ENCODE measurements at places on chromosomes 5 and 9. TPM values are rescaled to one million over a fixed set of nuclear protein-coding genes. Genes with fewer than 3 reads are reported as not detected.

DNA sequence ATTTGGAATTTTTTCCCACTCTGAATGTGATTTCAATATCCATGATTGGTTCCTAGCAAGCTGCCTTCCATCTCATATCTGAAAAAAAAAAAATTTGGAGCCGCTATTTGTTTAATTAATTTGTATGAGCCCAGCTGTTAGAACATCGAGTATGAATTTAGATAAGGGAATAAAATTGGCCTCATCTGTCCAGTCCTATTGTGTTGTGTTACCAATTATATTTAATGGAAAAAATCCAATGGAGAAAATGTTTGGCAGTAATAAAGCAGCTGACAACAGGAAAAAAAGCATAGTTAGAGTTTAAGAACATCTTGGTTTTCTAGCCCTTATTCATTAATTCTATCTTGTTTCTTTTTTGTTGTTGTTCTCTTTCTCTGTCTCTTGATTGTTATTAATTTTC, 735.6 kb upstream of the RIOK2 start:
- H3K4me3 ChIP-seq, result no peak overlapping the region
- H3K27me3 ChIP-seq, result no peaks in the 10 kb centered on the region
- H3K36me3 ChIP-seq, result no peaks in the 10 kb centered on the region
- DNase-seq, result no peak

DNA sequence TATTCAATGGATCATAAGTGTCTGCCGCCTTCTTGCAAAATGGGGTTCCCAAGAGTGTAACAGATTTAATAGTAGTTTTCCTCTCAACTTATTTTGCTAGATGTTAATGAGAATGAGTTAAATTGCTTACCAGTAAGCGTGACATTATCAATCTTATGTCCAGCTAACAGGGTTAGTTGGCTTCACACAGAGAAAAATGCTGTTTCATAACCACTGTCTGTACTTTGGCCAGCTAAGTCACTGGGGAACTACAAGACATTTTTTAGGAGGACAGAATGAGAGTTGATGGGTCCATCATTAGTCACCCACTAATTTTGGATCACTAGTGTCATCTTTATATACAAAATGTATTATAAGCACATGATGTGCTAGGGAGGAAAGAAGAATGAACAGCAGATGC, 1.4 kb downstream of the CDC37L1 start:
- H3K27ac ChIP-seq, result no peak overlapping the region
- H3K36me3 ChIP-seq, result peaks cover 5% of the 10 kb centered on the region
- no peak for DNase-seq

DNA sequence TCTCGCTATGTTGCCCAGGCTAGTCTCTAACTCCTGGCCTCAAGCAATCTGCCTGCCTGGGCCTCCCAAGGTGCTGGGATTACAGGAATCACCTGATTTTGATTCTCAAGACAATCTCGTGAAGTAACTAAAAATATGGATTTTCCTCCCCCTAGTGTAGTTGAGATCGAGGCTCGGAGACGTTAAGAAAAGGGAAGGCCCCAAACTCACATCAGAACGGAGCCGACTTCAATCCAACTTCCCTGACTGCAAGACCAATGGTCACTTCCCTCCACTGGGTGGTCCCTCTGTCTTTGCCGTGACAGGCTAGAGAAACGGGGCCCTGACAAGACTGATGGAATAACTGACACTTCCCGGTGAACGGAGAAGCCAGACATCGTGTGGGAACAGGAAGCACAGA, 28.3 kb downstream of the BARHL1 start:
- DNase-seq, result no peak
- no peaks in the 10 kb centered on the region for H3K27me3 ChIP-seq
- no peak overlapping the region for H3K27ac ChIP-seq
- H3K4me3 ChIP-seq, result no peak overlapping the region
- no peaks in the 10 kb centered on the region for H3K36me3 ChIP-seq

DNA sequence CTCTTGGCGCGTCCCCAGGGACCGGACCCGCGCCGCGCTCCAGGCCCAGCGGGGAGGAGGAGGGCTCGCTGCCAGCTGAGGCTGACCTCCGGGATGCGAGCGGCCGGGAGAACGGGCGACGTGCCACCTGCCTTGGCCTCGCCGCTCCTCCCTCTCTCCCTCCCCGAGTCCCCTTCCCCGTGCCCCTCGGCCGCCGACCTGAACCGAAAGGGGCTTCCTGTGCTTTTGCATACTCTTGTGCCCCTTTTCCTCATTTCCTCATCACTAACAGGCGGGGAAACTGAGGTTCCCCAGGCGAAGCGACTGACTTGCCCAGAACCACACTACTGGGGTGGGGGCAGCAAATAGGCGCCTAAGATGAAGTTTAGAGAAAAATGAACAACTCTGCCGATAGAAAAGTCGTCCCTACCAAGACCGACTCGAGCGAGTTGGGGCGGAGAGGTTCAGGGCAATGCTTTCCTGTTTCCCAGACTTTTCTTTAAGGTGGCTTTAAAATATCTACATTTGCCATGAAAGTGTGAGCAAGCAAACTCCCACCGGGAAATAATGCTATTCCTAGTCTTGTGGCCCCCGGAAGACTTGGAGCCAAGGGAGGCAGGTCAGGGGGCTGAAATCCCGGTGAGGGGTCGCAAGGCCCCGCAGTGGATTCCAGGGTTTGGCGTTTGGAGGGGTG, 580 bp upstream of the DUSP1 start:
- H3K27me3 ChIP-seq, result no peaks in the 10 kb centered on the region
- peaks cover 6% of the 10 kb centered on the region for H3K36me3 ChIP-seq
- H3K4me3 ChIP-seq, result no peak overlapping the region

- H3K27me3 ChIP-seq, result no peaks in the 10 kb centered on the region
- no peaks in the 10 kb centered on the region for H3K4me1 ChIP-seq
- no peaks in the 10 kb centered on the region for H3K36me3 ChIP-seq
- no peak overlapping the region for H3K27ac ChIP-seq
- DNase-seq, result peak; percentile 56
- peak overlapping the region; percentile 69 for H3K4me3 ChIP-seq
Observed at GRCh38 chr5:6632324-6632887, 438 bp downstream of the NSUN2 start.

GRCh38 chr5:11322133-11322532, 561.1 kb upstream of the DAP start:
- H3K4me1 ChIP-seq, result no peaks in the 10 kb centered on the region
- H3K4me3 ChIP-seq, result no peak overlapping the region
- no peak for DNase-seq

- no peak for DNase-seq
- H3K27me3 ChIP-seq, result no peaks in the 10 kb centered on the region
- H3K4me1 ChIP-seq, result peaks cover 4% of the 10 kb centered on the region
- H3K27ac ChIP-seq, result peak overlapping the region; percentile 37
Observed at GRCh38 chr5:72288924-72289323, 31.1 kb downstream of the MRPS27 start.

DNA sequence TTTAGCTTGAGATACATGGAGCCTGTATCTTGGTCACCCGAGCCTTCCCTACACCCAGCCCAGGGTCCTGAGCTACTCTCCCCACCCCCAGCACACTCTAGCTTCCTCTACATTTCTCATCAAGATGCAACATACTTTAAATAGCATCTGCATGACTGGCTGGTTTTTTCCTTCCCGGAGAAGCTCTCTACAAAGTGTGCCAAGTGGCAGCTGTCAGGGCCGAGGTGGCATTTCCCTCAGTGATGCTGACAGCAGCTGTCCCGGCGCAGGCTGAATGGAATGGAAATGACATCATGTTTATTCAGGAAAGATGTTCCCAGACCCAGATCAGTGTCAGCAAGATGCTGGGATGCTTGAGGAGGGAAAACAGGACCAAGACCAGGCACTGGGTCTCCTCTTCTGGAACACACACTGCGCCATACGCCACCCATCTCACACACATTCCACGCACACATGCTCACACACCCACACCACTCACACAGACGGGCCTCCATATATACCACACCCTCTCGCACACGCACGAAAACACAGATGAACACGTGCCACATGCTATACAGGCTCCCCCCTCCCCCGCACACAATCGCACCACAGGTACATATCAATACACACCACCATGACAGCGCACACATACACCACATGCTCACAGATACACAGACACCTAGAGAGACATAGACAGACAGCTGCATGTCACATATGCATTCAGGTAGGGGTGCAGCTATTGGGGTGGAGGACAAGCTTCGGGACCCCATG, 67.8 kb downstream of the LHX2 start:
- no peaks in the 10 kb centered on the region for H3K36me3 ChIP-seq
- no peak overlapping the region for H3K4me3 ChIP-seq
- H3K27me3 ChIP-seq, result no peaks in the 10 kb centered on the region

DNA sequence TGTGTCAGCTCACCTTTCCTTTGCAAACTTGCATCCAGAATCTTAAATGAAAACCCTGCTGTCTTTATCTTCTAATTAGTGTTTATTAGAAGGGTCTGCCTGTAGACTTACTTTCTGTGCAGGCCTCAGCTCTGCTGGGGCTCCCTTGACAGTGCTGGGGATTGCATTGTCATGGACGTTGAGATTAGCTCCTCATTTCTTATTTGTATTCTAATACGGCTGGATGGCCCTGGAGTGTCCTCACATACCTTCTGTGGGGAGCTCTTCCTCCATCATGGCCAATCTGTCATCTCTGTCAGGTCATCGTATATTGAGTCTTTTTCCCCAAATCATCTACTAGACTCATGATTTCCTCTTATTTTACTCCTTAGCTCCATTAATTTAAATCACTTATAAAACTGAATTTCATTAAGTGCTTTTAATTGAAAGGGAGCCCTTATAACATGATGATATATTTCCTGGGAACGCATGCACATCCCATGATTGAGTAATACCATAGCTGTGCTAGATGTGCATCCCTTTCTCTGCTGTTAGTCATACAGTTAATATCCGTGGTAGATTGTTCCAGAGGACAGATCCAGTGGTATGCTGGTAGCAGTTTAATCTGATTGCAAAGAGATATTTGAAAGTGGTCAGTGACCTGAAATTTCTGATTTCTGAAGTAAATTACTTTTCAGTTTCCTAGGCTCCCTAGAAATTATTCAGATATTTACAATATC, 61.6 kb downstream of the ICE1 start:
- H3K27ac ChIP-seq, result no peak overlapping the region
- DNase-seq, result no peak
- H3K27me3 ChIP-seq, result no peaks in the 10 kb centered on the region
- H3K4me1 ChIP-seq, result no peaks in the 10 kb centered on the region
- no peak overlapping the region for H3K4me3 ChIP-seq

DNA sequence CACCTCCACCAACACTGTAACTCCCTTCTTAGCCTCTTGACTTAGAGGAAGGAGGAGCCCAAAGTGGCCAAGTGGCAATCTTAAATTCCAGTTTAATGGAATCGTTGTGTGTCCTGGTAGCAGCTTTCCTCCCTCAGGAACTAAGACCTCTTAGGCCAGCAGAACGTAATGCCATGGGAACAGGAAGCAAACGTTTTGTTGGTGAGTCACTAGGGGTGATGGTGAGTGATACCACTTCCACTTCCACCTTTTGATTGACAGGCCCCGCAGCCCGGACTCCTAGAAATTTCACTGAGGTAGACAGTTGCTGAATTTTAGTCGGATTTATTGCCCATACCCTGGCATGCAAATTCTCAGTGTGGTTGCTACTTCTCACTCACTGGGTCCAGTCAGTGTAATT, 94.2 kb upstream of the FBN2 start:
- no peaks in the 10 kb centered on the region for H3K4me1 ChIP-seq
- no peak overlapping the region for H3K27ac ChIP-seq
- no peaks in the 10 kb centered on the region for H3K27me3 ChIP-seq

GRCh38 chr5:1481266-1481958, 36.2 kb upstream of the SLC6A3 start:
- no peaks in the 10 kb centered on the region for H3K4me1 ChIP-seq
- no peaks in the 10 kb centered on the region for H3K27me3 ChIP-seq
- H3K4me3 ChIP-seq, result no peak overlapping the region
- no peak overlapping the region for H3K27ac ChIP-seq

DNA sequence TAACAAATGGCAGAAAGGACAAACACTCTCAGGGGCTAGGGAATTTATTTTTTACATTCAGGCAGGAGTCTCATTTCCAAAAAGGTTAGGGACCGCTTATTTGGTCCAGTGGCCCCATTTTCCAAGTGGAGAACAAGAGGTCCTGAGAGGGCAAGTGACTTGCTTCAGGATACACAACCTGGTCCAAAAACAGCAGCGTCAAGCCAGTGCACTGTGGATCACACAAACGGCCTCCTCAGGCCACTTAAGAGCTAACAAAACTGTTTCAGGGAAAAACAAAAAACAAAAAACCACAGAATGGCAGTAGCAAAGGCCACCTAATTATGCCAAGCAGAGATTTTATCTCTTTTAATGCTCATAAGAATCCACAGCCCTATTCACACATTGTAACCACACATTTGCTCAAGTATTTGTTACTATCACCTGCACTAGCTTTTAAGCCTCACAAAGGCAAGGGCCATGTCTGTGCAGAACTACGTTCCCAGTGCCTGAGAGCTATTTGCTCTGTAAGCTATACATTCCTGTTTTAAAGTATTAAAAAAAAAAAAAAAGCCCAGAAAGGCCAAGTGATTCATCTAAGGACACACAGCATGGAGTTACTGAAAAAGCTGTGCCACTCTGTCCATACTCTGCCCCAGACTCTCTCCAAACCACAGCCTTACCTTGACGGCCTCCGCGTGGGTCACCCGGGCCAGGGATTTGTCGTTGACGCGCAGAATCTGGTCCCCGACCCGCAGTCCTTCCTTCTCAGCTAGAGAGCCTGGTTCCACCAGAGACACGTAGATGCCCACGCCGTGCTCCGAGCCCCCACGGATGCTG, 1.5 kb downstream of the WHRN start:
- DNase-seq, result no peak
- no peak overlapping the region for H3K4me3 ChIP-seq
- H3K4me1 ChIP-seq, result no peaks in the 10 kb centered on the region
- no peak overlapping the region for H3K27ac ChIP-seq

DNA sequence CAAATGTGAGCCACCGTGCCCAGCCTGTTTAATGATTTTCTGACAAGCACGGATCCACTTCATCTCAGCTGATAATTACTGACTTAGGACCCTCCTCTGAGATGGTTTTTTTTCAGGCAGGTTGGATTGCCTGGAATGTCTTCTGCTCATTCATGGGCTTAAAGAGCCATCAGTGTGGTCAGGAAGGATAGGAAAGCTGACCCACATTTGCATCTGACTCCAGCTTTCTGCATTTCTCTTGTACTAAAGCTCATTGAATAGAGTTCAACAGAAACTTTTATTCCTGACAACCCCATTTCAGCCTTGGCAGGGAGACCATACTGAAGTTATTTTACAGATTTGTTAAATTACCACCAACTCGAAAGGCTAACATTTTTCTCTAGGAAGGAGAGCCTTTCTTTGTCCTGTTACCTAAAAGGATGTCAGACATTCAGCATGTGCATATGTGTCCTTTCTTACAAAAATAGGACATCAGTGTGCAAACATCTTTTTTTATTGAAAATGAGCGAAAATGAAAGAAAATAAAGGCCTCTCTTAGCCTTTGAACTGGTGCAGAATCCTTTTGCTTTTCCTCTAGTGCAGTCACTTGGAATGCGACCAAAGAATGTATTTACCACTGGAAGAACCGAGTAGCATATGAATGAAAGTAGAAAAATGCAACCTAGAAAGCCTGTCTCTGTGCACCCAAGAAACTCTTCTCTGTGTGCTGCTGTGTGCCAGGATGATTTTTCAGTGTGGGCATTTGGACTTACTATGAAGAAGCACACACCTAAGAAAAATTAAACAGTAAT, 26.6 kb downstream of the ADCY2 start:
- DNase-seq, result no peak
- H3K27ac ChIP-seq, result no peak overlapping the region
- H3K36me3 ChIP-seq, result no peaks in the 10 kb centered on the region
- no peak overlapping the region for H3K4me3 ChIP-seq
- no peaks in the 10 kb centered on the region for H3K4me1 ChIP-seq

GRCh38 chr9:125271081-125271480, 9.5 kb downstream of the GAPVD1 start:
- no peaks in the 10 kb centered on the region for H3K36me3 ChIP-seq
- no peaks in the 10 kb centered on the region for H3K27me3 ChIP-seq
- no peak overlapping the region for H3K27ac ChIP-seq
- H3K4me3 ChIP-seq, result no peak overlapping the region

Gene STPG3
- not detected for total RNA-seq

Gene RNF183
- total RNA-seq, result not detected

Gene ABL1
- 98.7 TPM for total RNA-seq

Gene LRRC19
- not detected for total RNA-seq

Gene BTNL3
- total RNA-seq, result not detected
